ENCODE measurements at places on chromosomes 13 and 19.

- DNase-seq, result no peak
Observed at GRCh38 chr19:12496480-12496879, 11.9 kb upstream of the ZNF709 start.

DNA sequence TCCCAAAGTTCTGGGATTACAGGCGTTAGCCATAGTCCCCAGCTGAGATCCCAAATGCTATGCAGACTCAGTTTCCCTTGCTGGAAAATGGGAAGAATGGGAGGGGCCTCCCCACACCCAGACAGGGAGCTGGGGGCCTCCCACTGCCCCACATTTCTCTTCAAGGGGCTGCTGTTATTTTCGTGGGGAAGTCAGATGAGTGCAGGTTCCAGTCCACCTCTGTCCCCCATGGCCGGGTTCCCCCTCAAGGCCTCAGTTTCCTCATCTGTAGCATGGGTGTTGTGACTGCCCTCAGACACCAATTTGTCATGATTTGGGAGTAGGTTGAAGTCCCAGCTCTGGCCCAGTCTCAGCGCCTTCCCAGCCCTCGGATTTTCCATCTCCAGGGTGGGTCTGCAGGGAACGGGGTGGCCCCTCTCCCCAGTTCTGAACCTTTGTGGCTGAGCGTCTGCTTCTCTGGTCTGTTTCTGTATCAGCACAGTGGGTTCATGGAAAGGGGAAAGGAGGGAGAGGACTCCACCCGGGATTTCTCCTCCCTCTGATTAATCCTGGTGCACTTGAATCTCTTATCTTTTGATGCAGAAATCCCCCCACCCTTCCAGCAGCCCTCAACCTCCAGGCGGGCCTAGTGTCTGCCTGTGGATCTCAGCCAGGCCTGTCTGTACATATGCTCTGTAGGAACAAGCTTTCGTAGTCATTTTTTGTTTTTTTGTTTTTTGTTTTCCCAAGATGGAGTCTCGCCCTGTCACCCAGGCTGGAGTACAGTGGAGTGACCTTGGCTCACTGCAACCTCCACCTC is 12.2 kb downstream of the NFIC start:
- no peak for DNase-seq

DNA sequence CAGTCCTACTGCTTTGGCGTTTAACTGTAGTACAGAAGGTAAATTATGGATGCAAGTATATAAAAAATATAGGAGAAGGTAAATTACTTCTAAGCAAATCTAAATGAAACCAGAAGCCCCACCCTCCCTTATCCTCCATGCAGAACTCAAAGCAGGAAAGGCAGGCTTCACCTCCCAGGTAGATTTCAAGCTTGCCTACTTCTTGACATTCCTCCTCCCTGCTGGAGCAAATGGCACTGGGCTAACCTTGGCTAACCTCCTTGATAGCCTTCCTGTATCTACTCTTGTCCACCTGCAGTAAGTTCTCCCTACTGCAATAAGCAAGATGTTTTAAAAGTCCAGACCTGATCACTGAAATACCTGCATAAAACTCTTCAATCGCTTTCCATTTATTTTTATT is 396.0 kb downstream of the IRS2 start:
- no peak for DNase-seq

GRCh38 chr13:27283906-27284493 is 13.4 kb downstream of the RASL11A start:
- no peak for DNase-seq

DNA sequence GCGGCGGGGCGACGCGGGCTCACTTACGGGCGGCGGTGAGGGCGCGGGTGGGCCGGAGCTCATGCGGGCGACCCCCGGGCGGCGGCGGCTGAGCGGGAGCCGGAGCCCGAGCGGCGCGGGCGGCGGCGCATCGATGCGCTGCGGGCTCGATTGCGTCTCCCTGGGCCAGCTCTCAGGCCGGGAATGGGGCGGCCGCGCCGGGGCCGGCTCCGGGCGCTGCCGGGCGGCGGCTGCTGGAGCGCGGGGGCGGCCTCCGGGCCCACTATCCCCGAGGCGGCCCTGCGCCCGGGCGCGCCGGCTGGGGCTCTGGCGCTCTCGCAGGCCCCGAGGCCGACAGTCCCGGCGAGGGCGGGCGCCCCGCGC is 1.4 kb upstream of the TSHZ3 start:
- DNase-seq, result no peak

DNA sequence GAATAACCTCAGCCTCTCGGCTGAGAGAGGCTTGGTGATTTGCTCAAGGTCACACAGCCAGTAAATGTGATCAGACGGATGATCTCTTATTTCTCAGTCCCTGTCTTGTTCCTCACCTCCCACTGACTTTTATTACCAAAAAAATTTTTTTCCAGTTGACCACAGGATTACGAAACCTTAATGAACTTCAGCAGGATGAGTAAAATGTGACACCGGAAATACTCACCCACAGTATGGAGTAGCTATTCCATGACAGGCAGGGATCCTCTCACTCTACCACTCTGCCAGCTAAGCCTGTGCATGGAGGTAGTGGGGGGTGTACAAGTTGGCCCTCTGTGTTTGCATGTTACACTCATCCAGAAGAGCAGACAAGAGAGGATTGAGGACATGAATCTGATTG is 916.4 kb downstream of the UQCRFS1 start:
- DNase-seq, result no peak

GRCh38 chr13:40336228-40337221 is 329.9 kb downstream of the FOXO1 start:
- DNase-seq, result no peak

DNA sequence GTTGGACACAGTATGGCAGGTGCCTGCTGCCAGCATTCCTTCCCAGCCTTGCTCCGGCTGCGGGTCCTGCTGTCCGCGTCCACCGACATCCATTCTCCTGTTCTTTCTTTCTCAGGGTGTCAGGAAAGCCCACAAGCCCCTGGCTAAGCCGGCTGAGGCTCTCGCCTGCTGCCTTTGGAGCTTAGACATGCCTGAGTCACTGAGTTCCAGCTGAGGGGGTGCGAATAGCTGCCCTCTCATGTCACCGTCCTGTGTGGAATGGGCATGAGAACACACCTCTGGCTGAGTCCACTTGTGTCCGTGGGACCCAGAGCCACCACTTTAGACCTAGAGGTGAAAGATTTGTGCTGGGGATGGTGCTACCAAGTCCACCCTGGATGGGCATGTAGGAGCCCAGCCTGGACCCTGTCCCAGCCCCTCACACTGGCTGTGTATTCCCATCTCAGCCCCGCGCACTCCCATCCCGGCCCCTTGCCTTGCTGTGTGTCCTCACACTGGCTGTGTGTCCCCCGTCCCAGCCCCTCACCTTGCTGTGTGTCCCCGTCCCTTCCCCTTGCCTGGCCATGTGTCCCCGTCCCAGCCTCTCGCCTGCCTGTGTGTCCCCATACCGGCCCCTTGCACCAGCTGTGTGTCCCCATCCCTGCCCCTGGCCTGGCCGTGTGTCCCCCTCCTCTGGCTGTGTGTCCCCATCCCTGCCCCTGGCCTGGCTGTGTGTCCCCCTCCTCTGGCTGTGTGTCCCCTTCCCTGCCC is 24.6 kb upstream of the IRS2 start:
- DNase-seq, result no peak

- DNase-seq, result no peak
Observed at GRCh38 chr19:50794074-50794875, 4.1 kb downstream of the ACP4 start.

DNA sequence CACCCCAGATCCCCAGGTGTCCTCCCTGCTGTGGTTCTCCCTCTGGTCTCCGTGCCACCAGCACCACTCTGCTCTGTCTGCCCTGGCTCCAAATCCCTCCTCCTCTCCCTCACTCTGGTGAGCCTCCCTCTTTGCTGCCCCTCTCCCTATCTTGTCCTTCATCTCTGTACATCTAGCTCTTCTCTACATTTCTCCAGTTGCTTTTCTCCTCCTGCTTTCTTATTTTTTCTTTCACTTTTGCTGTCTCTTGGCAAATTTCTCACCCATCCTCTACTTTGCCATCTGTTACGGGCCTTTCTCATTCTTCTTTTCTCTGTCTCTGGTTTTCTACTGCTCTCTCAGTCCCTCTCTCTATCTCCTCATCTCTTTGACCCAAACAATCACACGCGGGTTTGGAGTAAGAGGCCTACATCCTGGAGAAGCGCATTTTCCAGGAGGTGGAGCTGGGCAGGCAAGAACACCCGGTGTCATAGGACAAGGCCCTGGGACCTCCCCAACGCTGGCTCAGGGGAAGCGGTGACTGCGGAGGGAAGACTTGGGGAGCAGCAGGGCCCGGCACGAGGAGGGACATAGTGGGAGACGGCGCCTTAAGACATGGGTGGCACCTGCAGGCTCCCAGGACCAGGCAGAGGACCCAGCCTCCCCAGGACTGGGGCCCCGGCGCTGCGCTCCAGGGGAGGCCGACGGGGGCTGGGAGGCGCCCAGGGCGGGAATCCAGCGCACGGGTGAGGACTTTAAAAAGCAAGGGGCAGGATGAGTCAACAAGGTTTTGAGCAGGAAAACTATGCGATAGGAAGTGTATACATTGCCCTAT is 9.9 kb downstream of the ZNF611 start:
- DNase-seq, result no peak

GRCh38 chr13:40440990-40441820 is 225.2 kb downstream of the FOXO1 start:
- no peak for DNase-seq

DNA sequence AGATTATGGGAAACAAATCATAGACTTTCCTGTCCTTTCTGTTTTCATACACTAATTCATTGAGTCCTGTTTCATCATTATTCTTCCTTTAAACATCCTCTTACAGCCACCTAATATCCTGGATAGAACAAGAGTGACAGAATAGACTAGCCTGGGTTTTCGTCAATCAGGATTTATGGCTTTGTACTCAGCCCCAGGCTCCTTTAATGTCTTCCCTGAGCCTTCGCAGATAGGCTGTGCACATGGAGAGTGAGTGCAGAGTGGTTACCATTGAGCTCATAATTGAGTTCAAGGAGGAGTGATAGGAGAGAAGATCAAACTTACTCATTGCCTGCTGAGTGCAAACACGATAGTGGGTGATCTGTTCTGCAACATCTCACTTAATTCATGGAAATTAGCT is 304.9 kb downstream of the TDRD3 start:
- DNase-seq, result no peak

- DNase-seq, result no peak
Observed at GRCh38 chr13:43170506-43170905, 147.1 kb downstream of the DNAJC15 start.

DNA sequence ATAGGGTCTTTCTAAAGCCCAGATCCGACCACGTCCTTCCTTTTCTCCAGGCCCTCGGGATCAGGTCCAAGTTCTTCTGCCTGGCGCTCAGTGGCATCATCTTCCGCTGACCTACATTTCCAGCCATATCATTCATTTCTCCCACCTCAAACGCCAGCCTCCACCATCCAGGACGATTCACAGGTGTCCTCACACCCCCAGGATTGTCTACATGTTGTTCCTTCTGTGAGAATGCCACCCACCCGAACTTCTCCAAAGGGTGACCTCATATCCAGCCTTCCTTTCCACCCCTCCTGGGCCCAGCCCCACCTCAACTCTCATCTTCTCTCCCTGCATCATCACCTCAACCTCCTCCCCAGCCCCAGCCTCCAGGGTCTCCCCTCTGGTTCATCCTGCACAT is 4.7 kb upstream of the KLK5 start:
- DNase-seq, result no peak

GRCh38 chr19:50580240-50580639 is 12.0 kb upstream of the LRRC4B start:
- DNase-seq, result no peak

DNA sequence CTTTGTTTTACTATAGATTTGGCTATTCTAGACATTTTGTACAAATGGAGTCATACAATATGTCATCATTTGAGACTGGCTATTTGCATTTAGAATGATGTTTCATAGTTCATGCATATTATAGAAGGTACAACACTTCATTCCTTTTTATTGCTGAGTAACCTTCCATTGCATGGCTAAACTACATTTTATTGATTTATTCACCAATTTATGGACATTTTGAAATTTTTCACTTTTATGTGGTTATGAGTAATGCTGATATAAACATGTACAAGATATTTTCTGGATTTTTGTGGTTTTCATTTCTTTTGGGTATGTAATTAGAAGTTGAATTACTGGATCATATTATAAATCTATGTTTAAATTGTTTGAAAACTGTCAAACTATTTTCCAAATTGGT is 710.3 kb upstream of the SLITRK5 start:
- no peak for DNase-seq

GRCh38 chr13:110368408-110368807 is 61.3 kb downstream of the COL4A2 start:
- DNase-seq, result no peak

DNA sequence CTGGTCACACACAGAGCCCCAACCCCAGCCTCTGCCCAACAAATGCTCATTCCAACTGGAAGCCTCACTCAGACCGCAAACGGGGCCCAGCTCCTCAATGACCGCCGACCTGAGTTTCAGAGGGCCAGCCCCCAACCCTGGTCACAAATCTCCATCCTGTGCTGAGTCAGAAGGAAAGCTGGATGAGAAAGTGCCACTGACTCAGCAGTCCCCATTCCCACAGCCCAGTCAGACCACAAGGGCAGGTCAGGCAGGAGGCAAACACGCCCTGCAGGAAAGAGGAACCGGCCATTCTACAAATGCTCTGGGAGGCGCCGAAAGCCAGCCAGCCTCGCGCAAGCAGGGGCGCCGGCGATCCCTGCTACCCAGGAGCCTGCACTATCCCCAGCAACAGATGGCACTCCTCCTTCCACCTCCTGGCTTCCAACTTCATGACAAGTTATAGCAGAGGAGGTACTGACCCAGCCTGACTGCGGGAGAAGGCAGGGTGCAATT is 14.1 kb upstream of the PRKD2 start:
- no peak for DNase-seq

GRCh38 chr19:10316229-10317044 is 622 bp upstream of the FDX2 start:
- DNase-seq, result no peak

DNA sequence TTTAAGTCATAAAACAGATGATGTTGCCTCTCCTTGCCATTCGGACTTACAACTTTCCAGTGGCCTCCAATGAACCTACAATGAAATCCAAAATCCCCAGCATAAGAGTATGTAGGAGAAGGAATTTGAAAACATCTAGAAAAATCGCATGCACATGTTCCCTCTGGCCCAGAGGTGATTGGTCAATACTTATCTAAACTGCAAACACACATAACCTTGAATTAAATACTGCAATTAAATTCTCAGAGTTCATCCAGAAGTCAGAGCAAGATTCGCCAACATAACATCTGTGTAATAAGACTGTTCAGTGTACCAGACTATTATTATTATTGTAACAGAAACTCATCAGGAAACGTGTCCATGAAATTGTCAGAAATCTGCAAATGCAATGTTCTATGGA is 82.2 kb upstream of the USP29 start:
- DNase-seq, result no peak

- no peak for DNase-seq
Observed at GRCh38 chr19:33722456-33723239, 74.0 kb upstream of the KCTD15 start.

GRCh38 chr13:35723821-35724220 is 247.3 kb upstream of the MAB21L1 start:
- DNase-seq, result no peak

- DNase-seq, result no peak
Observed at GRCh38 chr19:53037101-53038097, 7.1 kb upstream of the ERVV-2 start.
